ENCODE measurements at places on chromosomes 12 and 14. TPM values are rescaled to one million over a fixed set of nuclear protein-coding genes. Genes with fewer than 3 reads are reported as not detected.

The CMTM5 gene
- not detected for polyA plus RNA-seq

The KRT75 gene
- polyA plus RNA-seq = not detected

DNA sequence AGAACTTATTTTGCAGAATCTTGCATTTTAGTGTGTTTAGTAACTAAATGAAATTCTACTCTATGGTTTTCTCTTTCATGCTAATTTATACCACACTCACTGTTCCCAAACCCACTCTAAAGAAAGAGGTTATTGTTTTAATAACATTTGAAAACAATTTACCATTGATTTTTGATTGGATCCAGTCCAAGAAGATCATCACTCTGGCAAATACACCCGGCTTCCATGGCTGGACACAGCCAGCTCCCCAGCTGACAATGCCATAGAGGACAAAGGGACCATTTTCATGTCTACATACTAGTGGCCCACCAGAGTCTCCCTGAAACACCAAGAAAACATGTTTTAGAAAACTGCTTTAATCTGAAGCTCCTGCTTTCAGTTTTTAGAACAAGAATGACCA lies 42.4 kb downstream of the OVCH1 start:
- no peak for DNase-seq

DNA sequence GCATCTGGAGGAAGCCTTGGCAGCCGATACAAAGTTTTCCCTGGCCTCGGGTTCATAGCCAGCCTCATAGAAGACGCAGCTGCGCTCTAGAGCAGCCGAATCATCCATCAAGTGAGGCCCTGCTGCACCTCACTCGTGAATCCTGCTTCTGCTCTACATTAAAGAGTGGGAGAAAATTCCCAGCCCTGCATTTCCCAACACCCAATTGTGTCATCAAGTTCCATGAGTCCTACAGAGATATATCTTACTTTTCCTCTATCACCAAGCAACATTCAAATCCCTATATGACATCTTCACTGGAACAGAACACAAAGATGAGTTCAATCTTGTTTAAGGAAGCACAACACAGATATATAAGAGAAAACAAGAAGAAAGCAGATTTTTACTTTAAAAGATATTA lies 139.3 kb downstream of the TTC7B start:
- DNase-seq = peak; percentile 65

The HOXC4 gene
- polyA plus RNA-seq = 3.1 TPM

The CCDC38 gene
- not detected for polyA plus RNA-seq

The PDE3A gene
- polyA plus RNA-seq = 0.06 TPM

DNA sequence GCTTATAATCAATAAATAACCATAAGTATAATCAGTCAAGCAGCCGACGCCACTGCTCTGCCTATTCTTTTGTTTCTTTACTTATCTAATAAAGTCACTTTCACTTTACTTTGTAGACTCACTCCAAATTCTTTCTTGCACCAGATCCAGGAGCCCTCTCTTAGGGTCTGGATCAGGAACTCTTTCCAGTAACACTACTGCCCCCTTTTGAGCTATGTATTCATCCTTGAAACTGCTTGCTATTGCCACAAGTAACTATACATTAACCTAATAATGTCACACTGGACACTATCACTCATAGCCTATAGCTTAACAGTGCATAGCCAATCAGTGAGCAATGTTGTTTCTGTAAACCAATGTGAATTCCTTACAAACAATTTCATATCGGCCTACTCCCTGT lies 2.8 kb upstream of the NID2 start:
- peak; percentile 52 for DNase-seq

DNA sequence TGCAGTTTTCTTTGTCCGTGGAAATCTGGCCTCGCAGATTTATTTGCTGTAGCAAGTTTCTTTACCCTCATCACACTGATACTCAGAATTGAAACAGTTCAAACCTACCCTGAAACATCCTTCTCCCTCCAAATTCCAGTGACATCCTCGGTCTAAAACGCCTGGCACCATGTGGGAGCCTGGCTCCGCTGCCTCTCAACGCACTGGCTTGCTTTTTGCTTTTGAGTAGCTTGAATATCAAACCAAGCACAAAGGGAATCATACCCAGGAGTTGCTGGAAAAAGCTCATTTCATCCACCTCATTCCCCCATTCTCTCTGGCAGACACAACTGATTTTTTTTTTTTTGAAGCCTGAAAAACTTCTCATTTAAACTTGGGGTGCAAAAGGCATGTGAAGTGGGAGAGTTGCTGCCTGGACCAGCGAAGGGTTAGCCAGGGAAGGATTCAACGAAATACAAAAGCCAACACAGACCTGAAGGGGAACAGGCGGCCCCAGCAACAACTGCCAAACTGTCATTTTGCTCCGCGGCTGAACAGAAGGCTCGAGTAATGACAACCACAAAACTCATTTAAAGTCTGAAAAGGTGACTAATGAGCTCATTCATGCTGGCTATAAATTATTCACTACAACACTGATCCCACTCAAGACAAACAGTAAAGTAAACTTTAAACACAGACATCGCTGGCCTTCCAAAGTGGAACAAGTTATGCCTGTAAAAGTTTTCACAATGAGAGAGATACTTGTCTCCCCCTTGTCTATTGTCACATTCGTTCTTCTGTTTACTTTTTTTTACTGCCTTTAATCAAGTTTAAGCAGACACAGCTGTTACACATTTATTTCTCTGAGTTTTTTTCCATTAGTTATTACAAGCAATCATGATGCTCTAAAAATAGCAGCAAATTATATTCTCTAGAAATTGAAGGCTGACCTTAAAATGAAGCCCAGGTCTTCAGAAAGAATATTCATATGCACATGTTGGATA lies 12.5 kb upstream of the FOXN3 start:
- peak; percentile 56 for DNase-seq

- DNase-seq = no peak
Measured at GRCh38 chr14:22997676-22998323, 12.1 kb downstream of the C14orf93 start.

DNA sequence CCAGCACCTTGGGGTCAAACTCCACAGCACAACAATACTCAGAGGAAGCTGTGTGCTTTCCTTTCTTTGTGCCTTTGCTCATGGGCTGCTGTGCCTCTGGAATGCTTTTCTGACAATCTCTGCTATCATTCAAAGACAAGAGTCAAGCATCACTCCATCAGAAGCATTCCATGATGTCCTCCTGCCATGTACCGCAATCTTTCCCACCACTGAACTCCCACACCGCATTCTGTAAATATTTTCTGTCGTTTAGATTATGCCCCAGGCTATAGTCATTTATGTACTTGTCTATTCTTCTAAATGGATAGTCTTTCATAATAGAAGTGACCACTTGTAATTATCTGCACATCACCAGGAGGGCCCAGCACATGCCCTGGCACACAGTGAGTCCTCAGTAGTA lies 327.8 kb downstream of the PDZRN4 start:
- no peak for DNase-seq
